Endodermal cell (in vitro differentiated cells): ENCODE measurements at places on chromosomes 7 and 10. TPM values are rescaled to one million over a fixed set of nuclear protein-coding genes. Genes with fewer than 3 reads are reported as not detected.

DNA sequence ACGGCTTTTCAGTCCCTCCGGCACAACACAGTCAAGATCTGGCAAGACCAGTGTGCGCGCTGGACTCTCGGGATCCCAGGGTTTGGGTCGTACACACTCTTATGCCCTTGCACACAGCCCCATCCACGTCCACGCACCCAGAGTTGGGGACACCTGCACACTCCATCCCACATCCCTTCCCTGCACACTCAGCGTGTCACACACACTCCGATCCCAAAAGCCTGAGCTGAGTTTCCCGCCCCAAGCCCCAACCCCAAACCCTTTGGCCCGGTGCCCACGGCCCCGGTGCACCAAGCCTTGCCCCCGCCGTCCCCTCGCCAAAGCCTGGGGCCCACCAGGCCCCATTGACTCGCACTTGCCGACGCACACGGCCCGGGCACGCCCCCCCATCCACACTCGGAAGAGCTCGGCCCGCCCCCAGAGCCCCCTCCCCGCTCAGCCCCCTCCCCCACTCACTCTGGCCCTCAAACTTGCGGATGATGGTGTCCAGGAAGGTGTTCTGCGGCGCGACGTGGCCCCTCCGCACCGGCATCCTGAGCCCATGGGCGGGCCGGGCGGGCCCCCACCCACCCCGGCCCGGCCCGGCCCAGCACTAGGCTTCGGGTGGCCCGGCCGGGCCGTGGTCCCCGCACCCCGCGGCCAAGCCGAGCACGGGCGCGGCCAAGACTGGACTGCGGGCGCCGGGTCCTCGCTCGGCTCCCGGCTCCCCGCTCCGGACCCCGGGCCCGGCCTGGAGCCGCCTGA lies 567 bp downstream of the KCNH2 start:
- DNase-seq: no peak
- peaks cover 3% of the 10 kb centered on the region for H3K4me1 ChIP-seq
- H3K27ac ChIP-seq: no peak overlapping the region
- H3K4me3 ChIP-seq: peak overlapping the region; percentile 49

DNA sequence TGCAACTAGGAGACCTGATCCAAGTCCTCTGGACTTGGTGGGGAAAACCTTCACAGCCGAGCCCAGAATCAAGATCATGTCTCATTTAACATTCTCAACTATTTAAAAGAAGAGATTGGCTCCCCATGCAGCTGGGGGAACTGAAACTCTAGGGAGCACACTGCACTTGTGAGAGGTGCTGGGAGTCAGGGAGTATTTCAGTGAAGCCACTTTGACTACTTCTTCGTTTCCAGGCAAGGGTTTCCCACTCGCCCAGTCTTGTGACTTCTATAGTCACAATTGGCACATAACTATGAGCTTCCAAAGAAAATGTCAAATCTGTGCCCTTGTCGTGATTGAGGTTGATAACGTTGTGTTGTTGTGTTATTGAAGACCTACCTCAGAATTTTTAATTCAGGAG lies 62.9 kb downstream of the AKR1B1 start:
- no peaks in the 10 kb centered on the region for H3K36me3 ChIP-seq
- no peak overlapping the region for H3K27ac ChIP-seq
- no peak overlapping the region for H3K4me3 ChIP-seq
- no peaks in the 10 kb centered on the region for H3K4me1 ChIP-seq
- no peaks in the 10 kb centered on the region for H3K27me3 ChIP-seq

DNA sequence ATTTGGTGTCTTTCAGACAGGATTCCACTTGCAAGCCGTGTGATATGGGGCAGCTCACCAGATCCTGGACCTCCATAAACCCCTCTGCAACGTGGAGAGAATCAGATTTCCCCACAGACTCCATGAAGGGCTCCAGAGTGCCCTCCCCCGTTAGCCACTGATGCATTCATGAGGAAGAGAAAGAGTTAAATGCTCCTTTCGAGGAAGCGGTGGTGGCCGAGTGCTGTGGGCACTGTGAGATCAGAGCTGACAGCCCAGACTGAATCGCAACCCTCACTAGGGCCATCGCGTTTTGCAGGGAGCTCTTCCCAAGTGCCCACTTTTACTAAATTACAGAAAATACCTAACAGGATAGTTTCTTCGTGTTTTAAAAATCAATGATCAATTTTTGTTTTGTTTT lies 226.3 kb upstream of the ZNF32 start:
- no peaks in the 10 kb centered on the region for H3K4me1 ChIP-seq
- DNase-seq: no peak
- H3K27ac ChIP-seq: no peak overlapping the region
- no peak overlapping the region for H3K4me3 ChIP-seq
- H3K27me3 ChIP-seq: no peaks in the 10 kb centered on the region

- no peaks in the 10 kb centered on the region for H3K36me3 ChIP-seq
- no peaks in the 10 kb centered on the region for H3K4me1 ChIP-seq
- DNase-seq: no peak
- no peaks in the 10 kb centered on the region for H3K27me3 ChIP-seq
- no peak overlapping the region for H3K27ac ChIP-seq
Observed at GRCh38 chr10:68559841-68560185, 324 bp upstream of the TET1 start.

- no peak for DNase-seq
- no peak overlapping the region for H3K27ac ChIP-seq
- no peaks in the 10 kb centered on the region for H3K4me1 ChIP-seq
- H3K27me3 ChIP-seq: peaks cover 49% of the 10 kb centered on the region
- H3K36me3 ChIP-seq: no peaks in the 10 kb centered on the region
Observed at GRCh38 chr10:75600833-75601232, 169.4 kb downstream of the LRMDA start.

DNA sequence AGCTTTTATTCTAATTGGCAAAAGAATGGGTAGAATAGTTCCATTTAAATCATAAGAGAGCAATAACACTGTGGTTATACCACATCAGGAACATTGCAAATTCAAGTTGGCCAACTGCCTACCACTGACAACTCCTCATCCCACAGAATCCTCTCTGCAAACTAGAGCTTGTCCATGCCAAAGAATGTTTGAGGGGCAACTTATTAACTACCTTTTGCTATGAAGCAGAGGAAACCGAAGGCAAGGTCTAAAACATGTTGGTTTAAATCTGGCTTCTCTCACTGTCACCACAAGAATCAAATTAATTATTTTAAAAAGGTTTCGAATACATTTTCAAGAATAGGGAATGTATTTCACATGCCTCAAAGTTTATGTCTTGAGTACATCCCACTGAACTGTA lies 36.0 kb downstream of the RHOBTB1 start:
- no peaks in the 10 kb centered on the region for H3K4me1 ChIP-seq
- H3K4me3 ChIP-seq: no peak overlapping the region
- H3K27me3 ChIP-seq: no peaks in the 10 kb centered on the region
- no peaks in the 10 kb centered on the region for H3K36me3 ChIP-seq
- no peak for DNase-seq
- H3K27ac ChIP-seq: no peak overlapping the region

DNA sequence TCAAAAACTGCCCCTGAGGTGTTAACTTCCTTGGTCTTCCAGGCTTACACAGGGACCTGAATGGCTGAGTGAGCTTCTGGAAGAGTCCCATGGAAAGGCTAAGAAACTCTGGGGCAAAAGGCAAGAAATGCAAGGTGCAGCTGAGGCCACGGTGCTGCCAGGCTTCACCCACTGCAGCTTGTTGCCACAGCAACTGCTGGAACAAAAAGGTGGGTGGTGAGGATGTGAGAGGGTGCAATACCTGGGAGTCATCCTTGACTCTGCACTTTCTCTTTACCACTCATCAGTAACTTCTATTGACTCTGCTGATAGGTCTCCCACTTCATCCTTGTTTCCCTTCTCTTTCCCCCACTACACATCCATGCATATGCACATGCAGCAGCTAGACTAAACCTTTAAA lies 258.6 kb downstream of the BMPER start:
- H3K27ac ChIP-seq: no peak overlapping the region
- no peak for DNase-seq
- no peak overlapping the region for H3K4me3 ChIP-seq

GRCh38 chr7:81036057-81036456 lies 117.2 kb upstream of the SEMA3C start:
- H3K27me3 ChIP-seq: no peaks in the 10 kb centered on the region
- no peaks in the 10 kb centered on the region for H3K36me3 ChIP-seq
- H3K4me1 ChIP-seq: no peaks in the 10 kb centered on the region
- no peak for DNase-seq

GRCh38 chr10:15518250-15518649 lies 147.2 kb upstream of the FAM171A1 start:
- H3K4me1 ChIP-seq: no peaks in the 10 kb centered on the region
- H3K36me3 ChIP-seq: no peaks in the 10 kb centered on the region
- no peaks in the 10 kb centered on the region for H3K27me3 ChIP-seq
- H3K27ac ChIP-seq: no peak overlapping the region
- no peak overlapping the region for H3K4me3 ChIP-seq
- no peak for DNase-seq

- H3K36me3 ChIP-seq: no peaks in the 10 kb centered on the region
- no peak overlapping the region for H3K27ac ChIP-seq
- H3K27me3 ChIP-seq: no peaks in the 10 kb centered on the region
- no peaks in the 10 kb centered on the region for H3K4me1 ChIP-seq
- no peak for DNase-seq
Observed at GRCh38 chr10:113985297-113985844, 58.3 kb upstream of the ADRB1 start.

DNA sequence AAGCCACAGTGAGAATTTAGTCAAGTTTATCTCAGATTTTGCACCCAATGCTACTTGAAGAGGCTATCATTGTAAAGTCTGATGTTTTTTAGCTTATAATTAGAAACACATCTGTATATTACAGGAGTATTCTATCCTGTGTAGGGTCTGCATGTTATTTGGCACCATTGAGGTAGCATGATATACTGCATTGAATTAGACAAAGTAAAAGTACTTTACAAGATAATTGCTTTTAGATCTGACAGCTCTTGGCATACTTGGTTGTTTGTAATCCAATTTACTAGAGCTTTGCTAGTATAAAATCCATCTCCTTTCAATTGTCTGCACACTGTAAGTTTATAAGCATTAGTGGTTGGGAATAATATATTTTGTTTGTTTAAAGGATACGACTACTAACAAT lies 714.3 kb downstream of the ANKRD7 start:
- no peak overlapping the region for H3K27ac ChIP-seq
- no peaks in the 10 kb centered on the region for H3K36me3 ChIP-seq
- no peaks in the 10 kb centered on the region for H3K4me1 ChIP-seq
- no peak overlapping the region for H3K4me3 ChIP-seq

GRCh38 chr7:50780436-50780835 lies 2.3 kb downstream of the GRB10 start:
- peaks cover 8% of the 10 kb centered on the region for H3K4me1 ChIP-seq
- H3K36me3 ChIP-seq: peaks cover 26% of the 10 kb centered on the region
- H3K27me3 ChIP-seq: no peaks in the 10 kb centered on the region

DNA sequence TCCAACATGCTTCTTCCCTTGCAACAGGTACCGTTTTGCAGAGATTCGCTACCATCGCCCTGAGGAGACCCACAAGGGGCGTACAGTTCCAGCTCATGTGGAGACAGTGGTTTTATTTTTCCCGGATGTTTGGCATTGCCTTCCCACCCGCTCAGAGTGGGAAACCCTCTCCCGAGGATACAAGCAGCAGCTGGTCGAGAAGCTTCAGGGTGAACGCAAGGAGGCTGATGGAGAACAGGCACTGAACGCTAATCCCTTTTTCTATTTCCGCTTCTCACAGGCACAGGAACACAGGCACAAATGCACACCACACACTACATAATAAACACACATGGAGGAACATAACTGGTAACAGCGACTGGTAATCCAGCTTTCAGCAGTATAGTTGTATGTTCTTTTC lies 35.2 kb downstream of the CCAR1 start:
- no peaks in the 10 kb centered on the region for H3K4me1 ChIP-seq
- no peak for DNase-seq
- no peak overlapping the region for H3K4me3 ChIP-seq

- no peak overlapping the region for H3K4me3 ChIP-seq
- H3K27ac ChIP-seq: no peak overlapping the region
- no peak for DNase-seq
- peaks cover 55% of the 10 kb centered on the region for H3K36me3 ChIP-seq
Observed at GRCh38 chr10:74025380-74025978, 27.6 kb downstream of the VCL start.

- no peak overlapping the region for H3K27ac ChIP-seq
- H3K27me3 ChIP-seq: peaks cover 29% of the 10 kb centered on the region
- no peaks in the 10 kb centered on the region for H3K36me3 ChIP-seq
- H3K4me1 ChIP-seq: no peaks in the 10 kb centered on the region
Observed at GRCh38 chr7:55250313-55250712, 114.8 kb upstream of the LANCL2 start.

GRCh38 chr10:29616542-29616941 lies 18.2 kb downstream of the SVIL start:
- H3K4me1 ChIP-seq: peaks cover 6% of the 10 kb centered on the region
- H3K4me3 ChIP-seq: no peak overlapping the region
- H3K36me3 ChIP-seq: no peaks in the 10 kb centered on the region
- H3K27me3 ChIP-seq: no peaks in the 10 kb centered on the region

DNA sequence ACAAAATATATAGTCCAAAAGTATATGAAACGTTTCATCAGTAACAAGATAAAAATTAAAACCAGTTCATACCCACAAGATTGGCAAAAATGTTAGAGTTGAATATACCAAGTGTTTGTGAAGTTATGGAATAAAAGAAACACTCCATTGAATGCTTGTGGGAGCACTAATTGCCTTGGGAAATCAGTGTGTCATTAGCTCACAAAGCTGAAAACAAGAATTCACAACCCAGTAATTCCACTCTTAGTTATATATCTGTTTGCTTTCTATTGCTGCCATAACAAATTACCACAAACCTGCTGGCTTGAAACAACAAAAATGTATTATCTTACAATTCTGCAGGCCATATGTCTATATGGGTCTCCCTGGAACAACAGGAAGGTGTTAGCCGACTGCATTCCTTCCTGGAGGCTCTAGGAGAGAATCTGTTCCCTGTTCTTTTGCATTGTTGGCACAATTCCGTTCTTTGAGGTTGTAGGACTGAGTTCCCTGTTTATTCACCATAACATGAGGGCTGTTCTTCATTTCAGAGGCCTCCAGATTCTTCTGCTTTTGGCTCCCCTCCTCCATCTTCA lies 45.7 kb downstream of the SEM1 start:
- H3K36me3 ChIP-seq: peaks cover 9% of the 10 kb centered on the region
- no peak overlapping the region for H3K4me3 ChIP-seq
- H3K27ac ChIP-seq: no peak overlapping the region
- no peak for DNase-seq
- no peaks in the 10 kb centered on the region for H3K27me3 ChIP-seq

GRCh38 chr7:116871061-116871700 lies 8.8 kb downstream of the CAPZA2 start:
- no peaks in the 10 kb centered on the region for H3K27me3 ChIP-seq
- H3K27ac ChIP-seq: no peak overlapping the region
- no peaks in the 10 kb centered on the region for H3K4me1 ChIP-seq
- H3K36me3 ChIP-seq: peaks cover 29% of the 10 kb centered on the region
- DNase-seq: no peak
- H3K4me3 ChIP-seq: no peak overlapping the region

GRCh38 chr7:40889539-40889938 lies 754.7 kb downstream of the SUGCT start:
- H3K36me3 ChIP-seq: no peaks in the 10 kb centered on the region
- no peak for DNase-seq
- no peak overlapping the region for H3K27ac ChIP-seq

Gene KIAA1549
- 14.6 to 21.3 TPM (median 19.3 TPM) in 3 replicates for total RNA-seq

Gene EGR2
- 0.24 to 0.84 TPM in 2 of 3 replicates, not detected in the other for total RNA-seq

Gene TFR2
- total RNA-seq: 1.4 and 1.6 TPM in 2 replicates

Gene PSD
- total RNA-seq: 8.3 to 18.8 TPM (median 11.4 TPM) in 3 replicates

Gene HMX2
- total RNA-seq: not detected in 3 replicates

Gene GARIN1A
- total RNA-seq: 0.63 and 0.64 TPM in 2 replicates

Gene PNLIPRP3
- total RNA-seq: not detected in 2 replicates

Gene TSPAN14
- total RNA-seq: 99.3 to 134 TPM (median 123 TPM) in 3 replicates
